ENCODE measurements at places on chromosomes 12 and 14. TPM values are rescaled to one million over a fixed set of nuclear protein-coding genes. Genes with fewer than 3 reads are reported as not detected.

GRCh38 chr12:104718304-104718929, 239.7 kb downstream of the SLC41A2 start:
- peaks cover 50% of the 10 kb centered on the region for H3K4me1 ChIP-seq
- H3K4me3 ChIP-seq: no peak overlapping the region
- H3K27me3 ChIP-seq: no peaks in the 10 kb centered on the region
- no peaks in the 10 kb centered on the region for H3K36me3 ChIP-seq
- DNase-seq: no peak

- no peaks in the 10 kb centered on the region for H3K36me3 ChIP-seq
- peak; percentile 82 for DNase-seq
- no peak overlapping the region for H3K4me3 ChIP-seq
- peaks cover 5% of the 10 kb centered on the region for H3K4me1 ChIP-seq
- no peak overlapping the region for H3K27ac ChIP-seq
Observed at GRCh38 chr12:54201001-54201794, 12.4 kb upstream of the SMUG1 start.

- no peaks in the 10 kb centered on the region for H3K27me3 ChIP-seq
- no peaks in the 10 kb centered on the region for H3K4me1 ChIP-seq
- H3K36me3 ChIP-seq: no peaks in the 10 kb centered on the region
- no peak overlapping the region for H3K4me3 ChIP-seq
- no peak for DNase-seq
- H3K27ac ChIP-seq: no peak overlapping the region
Observed at GRCh38 chr14:56751471-56751870, 58.8 kb downstream of the OTX2 start.

The OTX2 gene
- not detected for total RNA-seq

GRCh38 chr14:49921401-49921800, 28.5 kb downstream of the ARF6 start:
- peaks cover 4% of the 10 kb centered on the region for H3K4me1 ChIP-seq
- no peak overlapping the region for H3K27ac ChIP-seq
- H3K36me3 ChIP-seq: no peaks in the 10 kb centered on the region
- H3K27me3 ChIP-seq: no peaks in the 10 kb centered on the region
- DNase-seq: no peak
- no peak overlapping the region for H3K4me3 ChIP-seq

DNA sequence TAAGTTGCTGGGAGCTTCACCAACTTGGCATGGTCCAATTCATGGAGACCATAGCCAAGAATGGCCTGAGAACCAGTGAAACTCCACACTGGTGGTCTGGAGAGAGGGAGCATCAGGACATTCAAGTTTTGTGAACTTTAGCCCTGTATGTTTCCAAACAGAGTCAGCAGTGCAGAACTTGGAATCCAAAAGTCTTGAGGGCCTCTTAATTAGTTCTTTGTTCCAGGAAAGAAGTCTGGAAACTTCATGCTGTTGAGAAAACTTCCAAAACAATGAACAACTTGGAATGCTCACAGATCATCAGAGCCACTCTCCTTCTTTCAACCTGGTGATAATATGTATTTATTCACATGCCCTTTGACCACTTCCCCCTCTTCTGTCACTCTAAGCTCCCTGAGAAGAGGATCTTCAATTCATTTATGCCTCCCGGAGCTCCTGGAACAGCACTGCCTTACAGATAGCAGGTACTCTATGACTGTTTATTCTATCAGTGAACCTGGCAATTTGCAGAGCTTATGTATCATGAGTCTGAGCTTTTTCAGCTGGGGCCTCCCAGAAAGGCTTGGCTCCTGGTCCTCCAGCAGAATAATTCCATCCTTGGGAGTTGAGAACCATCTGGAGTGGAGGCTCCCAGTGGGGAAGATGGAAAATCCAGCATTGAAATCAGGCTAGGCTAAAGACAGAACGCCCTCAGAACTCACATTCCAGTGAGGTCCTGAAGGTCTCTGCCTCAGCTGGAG, 191.4 kb downstream of the KTN1 start:
- no peak overlapping the region for H3K4me3 ChIP-seq
- H3K4me1 ChIP-seq: no peaks in the 10 kb centered on the region
- H3K27ac ChIP-seq: no peak overlapping the region
- no peaks in the 10 kb centered on the region for H3K36me3 ChIP-seq

DNA sequence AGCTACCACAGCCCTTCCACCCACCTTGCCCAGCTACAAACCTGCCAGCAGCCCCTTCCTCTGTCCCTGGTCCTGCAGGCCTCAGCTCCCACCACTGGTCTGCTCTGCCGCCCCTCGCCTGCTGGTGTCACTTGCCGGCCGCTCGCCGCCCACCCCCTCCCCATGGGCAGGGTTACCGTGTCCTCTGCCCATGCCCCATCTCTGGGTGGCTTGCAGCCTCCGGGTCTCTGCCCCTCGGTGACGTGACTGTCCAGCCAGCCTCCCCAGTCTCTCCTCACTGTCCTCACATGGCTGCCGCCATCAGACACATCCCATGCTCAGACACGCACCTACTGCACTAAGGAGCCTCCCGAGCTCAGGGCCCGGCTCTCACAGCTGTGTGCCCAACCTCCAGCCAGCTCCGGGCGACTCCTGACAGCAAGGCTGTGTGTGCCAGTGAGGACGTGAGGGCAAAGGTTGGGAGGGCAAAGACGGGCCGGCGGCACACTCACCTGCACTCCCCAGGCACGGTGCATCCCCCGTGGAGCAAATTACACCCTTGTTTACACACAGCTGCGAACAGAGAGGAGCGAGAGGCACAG, 13.4 kb downstream of the JAG2 start:
- H3K27ac ChIP-seq: no peak overlapping the region
- DNase-seq: no peak
- H3K36me3 ChIP-seq: no peaks in the 10 kb centered on the region
- H3K27me3 ChIP-seq: no peaks in the 10 kb centered on the region

The TBC1D30 gene
- 0.28 TPM for total RNA-seq

- H3K27ac ChIP-seq: no peak overlapping the region
- no peaks in the 10 kb centered on the region for H3K4me1 ChIP-seq
- no peaks in the 10 kb centered on the region for H3K27me3 ChIP-seq
- DNase-seq: no peak
- no peaks in the 10 kb centered on the region for H3K36me3 ChIP-seq
- H3K4me3 ChIP-seq: no peak overlapping the region
Observed at GRCh38 chr12:97368462-97369163, 94.0 kb upstream of the RMST start.

- H3K27ac ChIP-seq: no peak overlapping the region
- H3K4me1 ChIP-seq: no peaks in the 10 kb centered on the region
- H3K36me3 ChIP-seq: no peaks in the 10 kb centered on the region
- H3K27me3 ChIP-seq: no peaks in the 10 kb centered on the region
- H3K4me3 ChIP-seq: no peak overlapping the region
Observed at GRCh38 chr12:10641735-10642500, 28.5 kb upstream of the MAGOHB start.

The PLEKHG7 gene
- not detected for total RNA-seq

GRCh38 chr12:42076976-42077375, 67.7 kb downstream of the GXYLT1 start:
- no peak overlapping the region for H3K27ac ChIP-seq
- no peak for DNase-seq
- no peaks in the 10 kb centered on the region for H3K27me3 ChIP-seq
- H3K4me1 ChIP-seq: no peaks in the 10 kb centered on the region
- H3K4me3 ChIP-seq: no peak overlapping the region

The FAM181A gene
- not detected for total RNA-seq

GRCh38 chr12:43884683-43885410, 49.0 kb downstream of the TMEM117 start:
- H3K36me3 ChIP-seq: no peaks in the 10 kb centered on the region
- no peak overlapping the region for H3K27ac ChIP-seq

GRCh38 chr14:73403181-73403752, 55.1 kb downstream of the NUMB start:
- H3K27me3 ChIP-seq: no peaks in the 10 kb centered on the region
- no peak for DNase-seq
- H3K36me3 ChIP-seq: no peaks in the 10 kb centered on the region
- H3K27ac ChIP-seq: no peak overlapping the region
- no peak overlapping the region for H3K4me3 ChIP-seq

GRCh38 chr12:95262808-95263207, 45.2 kb downstream of the VEZT start:
- H3K4me1 ChIP-seq: no peaks in the 10 kb centered on the region
- DNase-seq: no peak
- H3K36me3 ChIP-seq: peaks cover 29% of the 10 kb centered on the region
- no peak overlapping the region for H3K27ac ChIP-seq
- H3K27me3 ChIP-seq: no peaks in the 10 kb centered on the region

DNA sequence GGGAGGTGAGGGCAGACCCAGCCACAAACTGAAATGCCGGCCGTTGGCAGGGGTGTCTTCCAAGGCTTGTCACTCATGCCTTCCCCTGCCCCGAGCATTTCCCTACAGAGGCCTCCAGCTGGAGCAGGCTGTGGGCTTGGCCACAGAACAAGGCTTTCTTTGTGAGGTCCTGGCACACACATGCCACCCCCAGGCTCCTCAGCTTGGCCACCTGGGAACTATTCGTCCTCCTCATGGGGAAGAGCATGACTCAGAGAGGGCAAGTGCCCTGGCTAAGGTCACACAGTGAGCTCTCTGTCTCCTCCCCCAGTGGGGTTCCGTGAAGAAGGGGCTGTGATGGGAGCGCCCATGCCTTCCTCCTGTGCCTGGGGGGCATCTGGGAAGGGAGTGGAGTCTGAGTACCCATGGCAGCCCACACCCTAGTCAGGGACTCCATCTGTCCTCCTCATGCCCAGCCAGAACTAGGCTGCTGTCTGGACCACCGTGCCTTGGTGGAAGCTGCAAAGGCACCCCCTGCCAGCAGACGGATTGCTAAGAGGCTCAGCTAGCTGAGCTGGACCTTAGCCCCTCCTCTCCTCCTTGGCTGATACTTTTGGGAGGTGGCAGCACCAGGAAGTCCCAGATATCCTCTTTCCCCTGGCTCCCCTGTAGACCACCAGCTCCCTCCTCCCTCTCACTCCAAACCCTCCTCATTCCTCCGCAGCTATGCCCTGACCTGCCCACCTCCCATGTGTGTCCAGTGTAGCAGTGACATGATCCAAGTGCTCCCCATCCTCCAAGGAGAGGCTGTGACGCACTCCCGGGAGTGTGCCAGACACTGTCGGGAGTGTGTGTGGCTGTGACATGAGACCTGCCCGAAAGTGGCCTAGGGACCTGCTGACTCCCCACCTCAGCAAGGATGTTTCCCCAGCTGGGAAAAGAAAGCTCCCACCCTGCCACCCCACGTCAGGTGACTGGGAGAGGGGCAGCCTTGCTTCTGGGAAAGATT, 21.4 kb downstream of the ABCB9 start:
- H3K27ac ChIP-seq: no peak overlapping the region
- no peak overlapping the region for H3K4me3 ChIP-seq
- H3K27me3 ChIP-seq: no peaks in the 10 kb centered on the region
- peaks cover 21% of the 10 kb centered on the region for H3K4me1 ChIP-seq
- DNase-seq: no peak

The PDE3A gene
- total RNA-seq: not detected

GRCh38 chr12:62694116-62694515, 227.5 kb downstream of the MON2 start:
- H3K4me3 ChIP-seq: no peak overlapping the region
- no peak for DNase-seq
- H3K4me1 ChIP-seq: no peaks in the 10 kb centered on the region
- no peaks in the 10 kb centered on the region for H3K27me3 ChIP-seq
- H3K36me3 ChIP-seq: no peaks in the 10 kb centered on the region

DNA sequence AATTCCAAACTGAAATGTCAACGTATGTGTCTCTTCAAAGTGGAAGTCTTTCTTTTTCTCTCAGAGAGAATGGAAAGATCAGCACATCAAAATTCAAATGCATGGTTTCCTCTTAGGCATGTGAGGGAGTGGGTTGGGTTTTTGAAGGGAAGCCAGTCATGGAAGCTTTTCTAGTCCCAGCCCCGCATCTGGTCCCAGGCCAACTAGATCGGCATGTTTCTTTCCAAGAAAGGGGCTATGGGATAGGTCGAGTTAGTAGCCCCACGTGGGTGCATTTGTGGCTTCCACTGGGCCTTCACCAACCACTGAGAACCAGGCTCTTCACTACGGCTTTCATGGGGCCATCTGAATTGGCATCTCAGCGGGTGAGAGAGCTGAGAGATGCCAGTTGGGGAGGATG, 6.6 kb downstream of the C1S start:
- DNase-seq: no peak
- no peak overlapping the region for H3K27ac ChIP-seq
- H3K4me1 ChIP-seq: no peaks in the 10 kb centered on the region
- no peaks in the 10 kb centered on the region for H3K27me3 ChIP-seq
- no peak overlapping the region for H3K4me3 ChIP-seq
- H3K36me3 ChIP-seq: no peaks in the 10 kb centered on the region

The MYF6 gene
- not detected for total RNA-seq

DNA sequence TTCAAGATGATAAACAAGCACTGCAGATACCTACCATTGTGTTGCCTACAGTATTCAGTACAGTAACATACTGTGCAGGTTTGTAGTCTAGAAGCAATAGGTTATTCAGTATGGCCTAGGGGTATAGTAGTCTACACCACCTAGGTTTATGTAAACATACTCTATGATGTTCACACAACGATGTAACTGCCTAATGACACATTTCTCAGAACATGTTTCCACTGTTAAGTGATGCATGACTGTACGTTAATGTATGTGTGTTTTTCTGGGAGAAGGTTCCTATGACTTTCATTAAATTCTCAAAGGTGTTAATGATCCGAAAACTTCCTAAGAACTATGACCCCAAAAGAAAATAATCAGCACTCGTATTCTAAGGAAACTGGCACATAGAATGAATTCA, 20.9 kb upstream of the CALM1 start:
- H3K36me3 ChIP-seq: no peaks in the 10 kb centered on the region
- no peak overlapping the region for H3K4me3 ChIP-seq
- H3K27me3 ChIP-seq: no peaks in the 10 kb centered on the region
- H3K4me1 ChIP-seq: no peaks in the 10 kb centered on the region

The TBX5 gene
- not detected for total RNA-seq

DNA sequence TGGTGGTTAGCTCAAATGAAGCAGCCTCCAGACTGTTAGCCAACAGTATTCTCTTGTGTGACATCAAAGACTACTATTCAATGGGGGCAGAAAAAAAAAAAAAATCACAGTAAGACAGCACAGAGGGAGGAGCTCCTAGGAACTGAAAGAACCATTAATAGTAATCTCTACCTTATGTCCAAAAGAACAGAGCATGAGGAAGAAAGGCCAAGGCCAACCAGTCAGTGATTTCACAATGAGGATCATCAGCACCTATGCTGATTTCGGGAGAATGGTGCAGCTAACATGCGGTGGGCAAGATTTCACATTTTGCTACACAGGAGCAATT, 66.3 kb upstream of the SOX5 start:
- H3K4me1 ChIP-seq: no peaks in the 10 kb centered on the region
- no peak overlapping the region for H3K4me3 ChIP-seq
- no peak for DNase-seq

DNA sequence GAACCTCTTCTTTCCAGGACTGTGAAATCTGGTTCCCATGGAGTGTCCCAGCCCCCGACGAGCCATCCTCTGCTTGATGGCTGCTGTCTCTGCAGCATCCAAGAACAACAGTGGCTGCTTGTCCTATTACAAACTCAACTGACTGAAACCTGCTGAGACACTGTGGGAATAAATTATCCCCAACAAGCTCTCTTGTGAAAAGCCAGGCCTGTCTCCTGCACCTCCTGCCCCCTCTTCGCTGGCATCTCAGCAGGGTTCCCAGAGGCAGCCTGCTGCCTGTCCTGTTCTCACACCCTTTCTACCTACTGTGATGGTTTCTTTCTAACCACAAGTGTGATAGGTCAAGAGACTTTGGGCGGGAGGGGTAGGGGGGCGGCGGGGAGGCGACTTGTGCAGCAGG, 180.2 kb downstream of the TSPAN9 start:
- H3K4me3 ChIP-seq: no peak overlapping the region
- H3K36me3 ChIP-seq: no peaks in the 10 kb centered on the region
- no peaks in the 10 kb centered on the region for H3K4me1 ChIP-seq
- H3K27me3 ChIP-seq: no peaks in the 10 kb centered on the region
- DNase-seq: no peak
- H3K27ac ChIP-seq: no peak overlapping the region

The KRT79 gene
- not detected for total RNA-seq
